ENCODE measurements at places on chromosomes 12 and 14.

DNA sequence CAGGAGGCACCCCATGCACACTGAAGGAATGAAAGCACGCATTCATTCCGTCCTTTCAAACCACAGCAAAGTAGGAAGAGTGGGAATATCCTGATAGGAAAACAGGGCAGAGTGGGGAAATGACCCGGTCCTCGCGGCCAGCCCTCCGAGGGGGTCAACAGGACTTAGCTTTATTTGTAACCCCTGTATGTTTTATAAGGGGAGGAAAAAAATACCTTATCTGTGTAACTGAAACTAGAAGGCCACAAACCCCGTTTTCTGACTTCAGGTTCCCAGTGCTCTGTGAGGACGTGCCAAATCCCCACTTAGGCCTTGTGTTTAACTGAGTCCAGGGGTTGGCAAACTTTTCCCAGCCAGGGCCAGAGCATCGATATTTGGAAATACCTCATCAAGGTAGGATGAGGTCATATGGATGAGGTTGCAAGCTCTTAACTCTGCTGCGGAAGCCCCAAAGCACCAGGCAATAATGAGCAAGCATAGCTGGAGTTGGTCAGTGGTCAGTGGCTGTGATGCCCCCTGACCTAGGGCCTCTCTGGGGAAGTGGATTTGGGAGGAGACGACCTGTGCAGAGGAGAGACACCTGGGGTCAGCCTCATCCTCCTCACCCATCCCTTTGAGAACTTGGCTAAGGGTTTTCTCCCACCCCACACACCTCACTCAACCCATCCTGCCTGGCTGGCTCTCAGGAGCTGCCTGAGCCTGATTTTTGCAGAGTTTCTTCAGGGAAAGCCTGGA is 58.5 kb downstream of the RBM19 start:
- DNase-seq, result no peak

- no peak for DNase-seq
Measured at GRCh38 chr12:68785358-68785757, 22.6 kb upstream of the MDM2 start.

DNA sequence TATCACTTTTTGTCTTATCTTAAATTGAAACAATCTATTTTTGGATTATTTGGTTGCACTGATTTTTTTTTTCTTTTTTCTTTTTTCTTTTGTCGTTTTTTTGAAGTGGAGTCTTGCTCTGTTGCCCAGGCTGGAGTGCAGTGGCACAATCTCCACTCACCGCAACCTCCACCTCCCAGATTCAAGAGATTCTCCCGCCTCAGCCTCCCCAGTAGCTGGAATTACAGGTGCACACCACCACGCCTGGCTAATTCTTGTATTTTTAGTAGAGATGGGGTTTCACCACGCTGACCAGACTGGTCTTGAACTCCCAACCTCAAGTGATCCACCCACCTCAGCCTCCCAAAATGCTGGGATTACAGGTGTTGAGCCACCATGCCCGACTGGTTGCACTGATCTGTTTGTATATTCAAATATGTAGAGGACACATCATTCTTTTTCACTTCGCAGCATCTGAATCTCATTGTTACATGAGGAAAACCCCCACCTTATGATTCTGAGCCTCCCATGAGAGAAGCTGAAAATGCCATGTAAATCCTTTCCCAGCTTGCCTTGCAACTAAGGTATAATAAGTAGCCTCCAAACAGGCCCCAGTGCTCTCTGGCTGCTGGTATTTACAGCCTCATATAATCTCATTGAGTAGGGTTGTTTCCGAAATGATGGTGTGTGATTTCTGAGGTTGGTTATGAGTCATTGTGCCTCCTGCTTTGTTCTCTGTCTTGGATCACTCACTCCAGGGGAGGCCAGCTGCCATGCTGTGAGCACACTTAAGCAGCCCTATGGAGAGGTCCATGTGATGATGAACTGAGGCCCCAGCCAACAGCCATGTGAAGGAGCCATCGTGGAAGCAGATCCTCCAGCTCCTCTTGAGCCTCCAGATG is 5.2 kb upstream of the HSP90B1 start:
- no peak for DNase-seq

DNA sequence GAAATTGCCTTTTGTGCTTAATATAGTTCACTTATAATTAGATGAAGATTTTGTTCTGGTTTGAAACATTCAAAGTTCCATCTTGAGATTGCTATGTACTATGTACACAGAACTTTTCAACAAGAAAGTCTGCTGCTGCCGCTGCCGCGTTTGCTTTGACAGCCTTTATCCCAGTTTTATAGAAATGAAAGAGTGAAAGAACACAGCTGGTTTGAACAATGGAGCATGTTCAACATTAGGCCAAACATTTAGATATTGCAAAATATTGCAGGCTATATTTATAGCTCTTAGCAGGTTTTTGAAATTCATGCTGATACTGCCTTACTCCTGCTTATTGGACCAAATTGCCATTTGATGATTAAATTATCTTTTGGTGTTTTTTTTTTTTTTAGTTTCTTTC is 299.8 kb upstream of the PRKD1 start:
- DNase-seq, result no peak

DNA sequence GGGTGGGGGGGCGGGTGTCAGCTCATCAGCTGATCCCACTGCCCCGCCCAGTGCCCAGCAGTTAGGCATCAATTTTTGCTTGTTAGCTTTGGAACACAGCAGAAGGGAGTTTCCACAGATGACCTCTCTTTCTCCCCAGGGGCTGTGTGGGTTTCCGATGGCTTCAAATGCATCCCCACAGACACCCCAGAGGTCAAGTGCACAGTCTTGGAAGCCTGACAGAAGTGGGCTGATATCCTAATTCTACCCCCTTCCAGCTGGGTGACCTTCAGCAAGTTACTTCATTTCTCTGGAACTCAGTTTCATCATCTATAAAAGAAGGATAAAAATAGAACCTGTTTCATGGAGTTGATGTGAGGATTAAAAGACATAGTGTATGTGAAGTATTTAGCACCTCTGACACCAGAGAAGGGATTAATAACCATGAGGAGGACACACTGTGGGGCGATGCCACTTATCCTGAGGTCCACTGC is 22.0 kb downstream of the TTC9 start:
- DNase-seq, result no peak

DNA sequence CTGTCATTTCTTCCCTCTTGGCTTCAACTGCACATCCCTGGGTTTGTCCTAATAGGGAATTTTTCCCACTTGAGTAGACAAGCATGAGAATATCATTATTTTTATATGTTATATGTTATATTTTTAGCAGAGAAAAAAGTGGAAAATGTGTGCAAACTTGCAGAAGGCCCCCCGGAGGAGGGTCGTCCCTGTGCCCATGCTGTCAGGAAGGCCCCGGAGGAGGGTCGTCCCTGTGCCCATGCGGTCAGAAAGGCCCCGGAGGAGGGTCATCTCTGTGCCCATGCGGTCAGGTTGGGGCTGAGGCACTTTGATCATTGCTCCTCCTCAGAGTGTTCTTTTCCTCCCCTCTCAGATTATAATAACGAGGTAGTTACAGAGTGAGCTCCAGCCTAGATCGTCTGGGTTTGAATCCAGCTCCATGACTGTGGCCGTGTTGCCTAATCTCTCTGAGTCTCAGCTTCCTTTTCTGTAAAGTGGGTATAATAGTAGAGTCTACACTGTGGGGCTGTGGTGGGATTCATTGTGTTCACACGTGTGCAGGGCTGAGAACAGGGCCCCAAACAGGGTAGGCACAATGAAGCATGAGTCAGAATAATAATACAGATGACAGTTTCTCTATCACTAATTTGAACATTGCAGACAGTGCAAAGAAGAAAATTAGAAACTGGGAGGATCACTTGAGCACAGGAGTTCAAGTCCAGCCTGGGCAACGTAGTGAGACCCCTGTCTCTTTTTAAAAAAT is 33.4 kb downstream of the ELK3 start:
- no peak for DNase-seq

DNA sequence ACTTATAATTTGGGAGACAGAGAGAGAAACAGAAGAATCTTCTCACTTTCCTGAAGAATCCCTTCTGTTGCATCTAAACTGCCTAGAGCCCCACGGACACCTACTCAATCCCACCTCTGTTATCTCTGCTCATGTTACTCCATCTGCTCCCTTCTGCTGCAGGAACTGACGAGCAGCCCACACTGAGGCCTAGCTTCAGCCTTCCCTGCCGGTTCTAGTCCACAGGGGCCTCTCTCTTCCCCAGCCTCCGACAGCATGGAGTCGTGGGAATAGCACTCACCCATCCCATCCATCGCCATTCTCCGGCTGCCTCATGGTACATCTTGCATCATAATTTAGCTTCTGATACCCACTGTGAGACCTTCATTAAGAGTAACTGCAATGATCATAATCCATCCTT is 4.0 kb downstream of the RAB15 start:
- no peak for DNase-seq

DNA sequence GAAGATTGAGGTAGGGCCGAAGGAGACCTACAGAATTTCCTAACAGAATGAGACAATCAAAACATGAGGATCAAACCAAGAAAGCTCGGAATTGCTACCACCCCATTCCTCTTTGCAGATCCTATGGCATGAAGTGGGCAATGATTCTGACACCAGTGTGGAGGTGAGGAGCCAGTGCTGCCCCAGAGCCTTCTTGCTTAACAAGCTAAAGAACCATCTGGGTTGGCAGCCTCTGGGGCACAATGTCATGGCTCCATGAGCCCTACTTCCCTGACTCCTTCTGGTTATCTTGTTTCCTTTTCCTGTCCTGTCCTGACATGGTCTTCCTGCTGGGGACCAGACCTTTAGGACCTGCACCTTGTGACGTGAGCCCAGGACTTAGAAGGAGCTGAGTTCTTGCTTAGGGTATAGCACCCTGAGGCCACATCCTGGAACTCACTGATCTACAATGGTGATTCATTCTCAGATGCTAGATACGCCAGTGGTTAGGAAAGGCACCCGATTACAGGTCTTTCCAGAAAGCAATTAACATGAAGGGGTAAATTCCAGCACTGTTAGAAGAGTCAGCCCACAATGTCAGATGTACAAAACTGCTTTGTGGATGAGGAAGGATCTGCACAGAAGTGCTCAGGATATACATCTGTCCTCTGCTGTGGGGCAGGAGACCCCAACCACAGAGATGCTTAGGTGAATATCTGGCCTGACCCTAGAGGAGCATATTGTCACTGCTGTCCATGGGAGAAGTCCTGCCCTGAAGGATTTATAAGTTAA is 324.2 kb downstream of the ZFP36L1 start:
- DNase-seq, result no peak

DNA sequence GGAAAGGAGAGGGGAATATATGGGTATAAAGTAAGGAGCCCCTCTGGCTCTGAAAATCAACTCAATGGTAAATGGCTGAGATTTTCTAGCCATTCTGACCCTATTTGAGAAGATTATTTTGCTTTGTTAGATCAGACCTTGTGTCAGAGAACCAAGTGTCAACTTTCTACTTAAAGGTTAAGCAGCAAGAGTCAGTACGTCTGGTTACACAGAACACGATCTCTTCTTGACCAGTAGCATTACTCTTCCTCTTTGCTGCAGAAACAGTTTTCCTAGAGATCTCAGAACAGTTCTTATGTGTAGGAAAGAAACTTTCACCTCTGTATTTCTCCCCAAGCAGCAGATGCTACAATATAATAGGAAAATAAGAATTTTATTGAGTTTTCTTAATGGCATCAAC is 47.4 kb upstream of the BTG1 start:
- no peak for DNase-seq

DNA sequence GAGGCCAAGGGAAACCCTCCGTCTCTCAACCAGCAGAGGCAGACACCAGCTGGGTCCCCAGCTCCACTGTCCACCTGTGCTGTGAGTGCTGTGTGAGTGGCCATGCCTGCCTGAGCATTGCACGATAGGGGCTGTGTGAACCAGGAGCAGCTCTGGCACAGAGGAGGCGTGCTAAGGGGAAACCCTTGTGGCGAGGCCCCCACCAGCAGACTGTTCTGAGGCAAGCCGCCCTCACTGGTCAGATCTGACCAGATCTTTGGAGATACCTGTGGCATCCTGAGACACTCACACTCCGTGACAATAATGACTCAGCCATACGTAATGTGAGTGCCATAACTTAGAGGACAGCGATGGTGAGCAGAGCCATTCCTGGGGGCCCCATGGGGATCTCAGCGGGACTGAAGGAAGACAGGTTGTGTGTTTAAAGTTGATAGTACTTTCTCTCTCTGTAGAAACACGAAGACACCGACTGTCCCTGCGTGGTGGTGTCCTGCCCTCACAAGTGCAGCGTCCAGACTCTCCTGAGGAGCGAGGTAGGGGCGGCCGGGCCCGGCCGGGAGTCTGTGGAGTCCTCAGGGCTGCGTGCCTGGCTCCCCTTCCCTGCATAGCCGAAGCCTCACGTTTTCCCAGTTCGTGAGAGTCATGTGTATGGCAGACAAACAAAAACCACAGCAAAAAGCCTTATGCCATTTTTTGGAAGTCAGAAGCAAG is 36.6 kb upstream of the AMN start:
- DNase-seq, result no peak

GRCh38 chr12:124519746-124520145 is 47.7 kb downstream of the NCOR2 start:
- DNase-seq, result no peak

GRCh38 chr12:10673659-10674384 is at the start of gene STYK1:
TSS of gene STYK1 (minus strand) at chr12:10674052. CDS start at chr12:10634618, 39,434 bp downstream.
- peak; percentile 90 for DNase-seq
